Activated CD4-positive, alpha-beta T cell treated with anti-CD3 and anti-CD28 coated beads, Interleukin-2, amount 50 U/mL, for 4 hours (primary cell): ENCODE measurements at places on chromosomes 1 and 21.

GRCh38 chr1:54970901-54971300 is 9.5 kb upstream of the TMEM61 start:
- DNase-seq = no peak

- no peak for DNase-seq
These were observed 610 bp downstream of the DRAXIN start for GRCh38 chr1:11691928-11692711.

DNA sequence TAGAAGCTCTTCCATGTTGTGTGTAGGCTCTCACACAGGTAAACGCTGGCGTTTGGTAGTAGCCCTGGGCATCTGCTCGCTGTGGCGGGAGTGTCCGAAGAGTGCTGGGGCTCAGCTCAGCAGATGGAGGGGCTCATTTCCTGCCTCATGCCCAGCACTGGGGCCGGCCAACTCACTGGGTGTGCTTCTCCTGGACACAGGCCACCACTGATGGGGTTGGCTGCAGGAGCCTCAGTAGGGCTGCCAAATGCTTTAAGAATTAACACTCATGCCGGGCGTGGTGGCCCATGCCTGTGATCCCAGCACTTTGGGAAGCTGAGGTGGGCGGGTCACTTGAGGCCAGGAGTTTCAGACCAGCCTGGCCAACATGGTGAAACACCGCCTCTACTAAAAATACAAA is 20.9 kb downstream of the UQCRHL start:
- no peak for DNase-seq

- no peak for DNase-seq
These were observed at the start of gene NHLH1 for GRCh38 chr1:160366731-160367515. TSS of gene NHLH1 (plus strand) at chr1:160367071. CDS start at chr1:160370732, 3,661 bp downstream.

- DNase-seq = peak; percentile 36
These were observed 89.5 kb upstream of the CD53 start for GRCh38 chr1:110783292-110783918.
